Breast epithelium (tissue), 4 donors: ENCODE measurements at places on chromosomes 7 and 10. TPM values are rescaled to one million over a fixed set of nuclear protein-coding genes. Genes with fewer than 3 reads are reported as not detected.

Gene BHLHA15
- total RNA-seq, result 0.59 TPM

Gene TSPAN33
- total RNA-seq, result 3.9 TPM

Gene SORBS1
- total RNA-seq, result 156 TPM

Gene BRAF
- 64.9 TPM for total RNA-seq
